SW 1271 (cell line): ENCODE measurements at places on chromosomes 6 and 20.

DNA sequence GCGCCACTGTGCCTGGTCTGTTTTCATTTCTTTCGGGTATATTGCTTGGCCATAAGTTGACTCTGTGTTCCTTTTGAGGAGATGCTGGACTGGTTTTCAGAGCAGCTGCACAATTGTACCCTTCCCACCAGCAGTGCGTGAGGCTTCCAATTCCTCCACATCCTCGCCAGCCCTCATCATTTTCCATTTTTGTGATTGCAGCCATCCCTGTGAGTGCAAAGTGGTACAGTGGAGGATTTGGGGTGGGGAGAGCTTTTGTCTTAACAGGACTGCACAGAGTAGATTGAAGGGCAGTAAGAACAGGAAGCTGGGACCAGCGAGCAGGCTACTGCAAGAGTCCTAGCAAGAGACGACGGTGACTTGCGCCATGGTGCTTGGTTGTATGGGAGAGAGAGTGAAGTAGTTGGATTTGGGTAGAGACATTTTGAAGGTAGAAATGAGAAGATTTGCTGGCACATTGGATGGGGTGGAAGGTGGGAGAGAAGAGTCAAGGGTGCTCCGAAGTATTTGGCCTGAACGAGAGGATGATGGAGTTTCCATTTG is 18.3 kb downstream of the BCAS4 start:
- no peak for DNase-seq

- DNase-seq, result no peak
Measured at GRCh38 chr6:75489025-75489424, 4.6 kb downstream of the FILIP1 start.

DNA sequence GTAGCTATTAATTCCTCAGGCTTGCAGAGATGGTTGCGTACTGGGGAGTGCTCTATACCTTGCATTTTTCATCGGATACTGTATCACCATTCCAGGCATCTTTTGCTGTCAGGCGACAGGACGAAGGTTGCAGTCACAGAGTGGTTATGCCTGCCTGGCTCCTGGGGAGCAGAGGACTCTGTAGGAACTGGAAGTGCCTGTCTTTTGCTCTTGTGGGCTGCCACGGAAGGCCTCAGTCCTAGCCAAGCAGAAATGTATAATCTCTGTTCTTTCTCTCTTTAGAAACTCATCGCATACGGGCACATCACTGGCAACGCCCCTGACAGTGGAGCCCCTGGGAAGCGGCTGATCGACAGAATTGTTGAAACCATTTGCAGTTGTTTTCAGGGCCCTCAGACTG is 29.5 kb downstream of the ARFGEF2 start:
- DNase-seq, result no peak

- no peak for DNase-seq
Measured at GRCh38 chr6:99458319-99458718, 33.2 kb upstream of the PNISR start.

- no peak for DNase-seq
Measured at GRCh38 chr6:33744895-33745546, 1.7 kb downstream of the IP6K3 start.

GRCh38 chr6:37516076-37516919 is 16.6 kb upstream of the CCDC167 start:
- no peak for DNase-seq

DNA sequence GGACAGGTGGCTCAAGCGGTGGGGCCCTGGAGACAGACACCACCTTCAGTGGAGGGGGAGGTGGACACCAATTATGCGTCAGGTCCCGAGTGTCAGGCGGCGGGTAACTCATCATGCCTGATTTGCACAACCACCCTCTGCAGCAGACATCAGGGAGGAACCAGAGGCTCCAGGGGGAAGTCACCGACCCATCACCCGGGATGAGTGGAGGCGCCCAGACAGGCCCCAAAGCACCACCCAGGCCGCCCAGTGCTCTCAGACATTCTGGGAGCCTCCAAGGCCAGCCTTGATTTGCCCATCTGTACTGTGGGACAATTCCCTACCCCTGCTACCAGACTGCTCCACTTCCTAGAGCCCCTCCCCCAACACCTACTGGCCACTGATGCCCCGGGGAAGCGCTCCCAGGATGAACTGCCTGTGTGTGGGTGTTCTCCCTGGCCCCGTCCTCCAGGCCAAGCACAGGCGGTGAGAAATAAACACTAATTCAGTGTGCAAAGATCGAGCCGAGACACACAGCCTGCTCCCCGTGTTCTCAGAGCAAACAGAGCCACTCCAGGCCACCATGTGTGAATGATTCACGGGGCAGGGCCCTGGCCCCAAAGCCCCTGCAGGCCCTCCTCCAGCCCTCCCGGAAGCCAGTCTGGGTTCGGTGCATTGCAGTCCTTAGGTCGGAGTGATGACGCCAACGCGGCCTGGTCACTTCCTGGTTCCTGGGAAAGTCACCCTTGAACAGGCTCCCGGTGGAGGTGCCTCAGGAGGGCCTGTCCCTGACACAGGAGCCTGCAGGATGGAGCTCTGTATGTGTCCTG is 107.2 kb downstream of the ASXL1 start:
- DNase-seq, result no peak

DNA sequence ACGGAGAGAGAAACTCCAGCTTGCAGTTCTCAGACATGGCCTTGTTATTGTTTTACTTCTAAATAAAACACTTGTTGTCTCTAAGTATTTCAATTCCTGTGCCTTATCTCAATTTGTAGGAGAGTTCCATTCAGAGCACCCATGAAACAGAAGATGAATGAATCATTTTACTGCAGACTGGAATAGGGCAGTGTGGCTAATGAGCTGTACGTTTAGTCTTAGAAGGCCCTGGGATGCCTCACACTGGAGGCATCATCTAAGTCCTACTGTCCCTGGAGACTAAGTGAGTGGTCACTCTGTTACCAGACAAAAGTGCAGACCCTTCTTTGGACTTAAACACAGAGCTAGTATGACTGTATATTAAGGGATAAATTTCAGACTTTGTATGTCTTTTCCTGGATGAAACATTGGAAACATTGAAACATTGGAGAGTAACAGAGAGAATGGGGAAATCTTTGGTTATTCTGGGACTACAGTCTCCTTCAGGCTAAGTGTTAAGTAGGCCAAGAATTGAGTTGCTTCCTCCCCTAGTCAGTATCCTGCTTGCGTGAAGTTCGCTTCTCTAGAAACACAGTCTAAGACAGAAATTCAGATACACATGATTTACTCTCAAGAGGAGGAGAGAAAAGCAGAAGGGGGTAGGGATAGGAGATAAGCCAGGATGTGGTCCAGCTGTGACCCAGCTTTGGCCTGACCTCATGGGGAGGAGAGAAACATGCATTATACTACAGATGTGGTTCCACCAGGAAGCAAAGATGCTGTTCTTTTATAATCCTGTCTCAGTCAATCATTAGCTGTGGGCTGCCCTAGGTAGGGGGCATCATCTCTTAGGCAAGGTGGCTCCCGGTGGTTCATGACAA is 167.4 kb upstream of the BMP2 start:
- no peak for DNase-seq

- DNase-seq, result no peak
Measured at GRCh38 chr6:18276610-18277236, 12.4 kb upstream of the DEK start.
